ENCODE measurements at places on chromosomes 2 and 18. TPM values are rescaled to one million over a fixed set of nuclear protein-coding genes. Genes with fewer than 3 reads are reported as not detected.

DNA sequence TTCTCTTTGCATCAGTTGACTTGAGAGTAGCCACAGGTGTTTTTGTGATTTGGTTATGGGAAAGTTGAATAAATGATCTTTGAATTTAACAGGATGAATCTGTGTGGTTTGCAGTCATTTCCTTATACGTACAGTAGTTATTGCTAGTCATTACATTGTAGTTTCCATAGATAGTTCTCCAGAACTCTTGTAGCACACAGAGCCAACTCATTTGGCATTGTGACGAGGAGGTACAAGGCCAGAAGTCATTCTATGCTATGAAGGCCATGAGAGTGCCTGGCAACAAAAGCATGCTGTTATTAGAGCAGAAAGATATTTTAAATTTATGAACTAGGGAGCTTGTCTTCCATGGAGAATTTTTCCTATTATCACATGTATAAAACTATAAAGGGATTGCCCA, 973.0 kb upstream of the CHAC2 start:
- peak; percentile 10 for DNase-seq

Gene FOXI3
- not detected for total RNA-seq

- DNase-seq = no peak
Measured at GRCh38 chr2:86700690-86701089, 19.4 kb upstream of the RMND5A start.

DNA sequence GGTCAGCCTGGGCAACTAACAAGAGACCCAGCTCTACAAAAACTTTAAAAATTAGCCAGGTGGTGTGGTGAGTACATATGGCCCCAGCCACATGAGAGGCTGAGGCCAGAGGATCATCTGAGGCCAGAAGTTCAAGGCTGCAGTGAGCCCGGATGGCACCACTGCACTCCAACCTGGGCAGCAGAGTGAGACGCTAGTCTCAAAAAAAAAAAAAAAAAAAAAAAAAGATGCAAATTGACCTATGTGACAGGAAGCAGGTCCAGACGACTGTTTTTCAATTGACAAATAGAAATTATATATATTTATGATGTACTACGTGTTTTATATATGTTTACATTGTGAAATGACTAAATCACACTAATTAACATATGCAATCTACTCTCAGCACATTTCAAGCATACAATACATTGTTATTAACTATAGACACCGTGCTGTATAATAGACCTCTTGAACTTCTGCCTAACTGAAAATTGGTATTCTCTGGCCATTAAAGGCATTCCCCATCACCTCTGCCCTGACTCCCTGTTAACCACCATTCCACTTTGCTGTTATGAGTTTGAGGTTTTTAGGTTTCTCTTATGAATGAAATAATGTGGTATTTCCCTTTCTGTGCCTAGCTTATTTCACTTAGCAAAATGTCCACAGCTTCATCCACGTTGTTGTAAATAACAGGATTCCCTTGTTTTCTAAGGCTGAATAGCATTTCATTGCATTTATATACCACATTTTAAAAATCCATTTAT, 32.4 kb upstream of the MGAT4A start:
- no peak for DNase-seq

Gene TTL
- total RNA-seq = 85.4 TPM

- DNase-seq = no peak
Measured at GRCh38 chr18:25446972-25447371, 95.0 kb upstream of the ZNF521 start.

- DNase-seq = no peak
Measured at GRCh38 chr2:64274399-64275173, 130.4 kb upstream of the PELI1 start.

DNA sequence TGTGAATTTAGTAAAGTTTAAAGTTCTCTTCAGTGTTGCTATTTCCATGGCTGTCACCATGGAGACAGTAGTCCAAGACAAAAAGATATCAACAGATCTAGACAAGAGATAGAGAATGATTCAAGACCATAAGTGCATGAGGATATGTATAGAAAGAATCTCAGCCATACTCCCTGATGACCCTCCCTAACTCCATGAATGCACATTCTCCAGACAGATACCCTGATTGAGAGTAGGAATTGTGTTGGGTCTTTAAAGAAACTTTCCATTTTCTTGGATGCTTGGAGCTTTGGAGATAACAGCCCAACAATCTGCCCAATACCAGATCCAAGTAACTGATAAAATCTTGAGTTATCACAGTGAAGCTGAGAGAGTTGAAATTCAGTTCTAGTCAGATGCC, 1601.2 kb upstream of the CELF4 start:
- DNase-seq = no peak

GRCh38 chr2:122736279-122736678, 980.8 kb downstream of the TSN start:
- DNase-seq = no peak

Gene ARHGAP28
- 0.61 TPM for total RNA-seq

- DNase-seq = no peak
Measured at GRCh38 chr2:239544918-239545465, 144.2 kb upstream of the HDAC4 start.

All from G401 (cell line).